ENCODE measurements at places on chromosomes 3 and 15.

DNA sequence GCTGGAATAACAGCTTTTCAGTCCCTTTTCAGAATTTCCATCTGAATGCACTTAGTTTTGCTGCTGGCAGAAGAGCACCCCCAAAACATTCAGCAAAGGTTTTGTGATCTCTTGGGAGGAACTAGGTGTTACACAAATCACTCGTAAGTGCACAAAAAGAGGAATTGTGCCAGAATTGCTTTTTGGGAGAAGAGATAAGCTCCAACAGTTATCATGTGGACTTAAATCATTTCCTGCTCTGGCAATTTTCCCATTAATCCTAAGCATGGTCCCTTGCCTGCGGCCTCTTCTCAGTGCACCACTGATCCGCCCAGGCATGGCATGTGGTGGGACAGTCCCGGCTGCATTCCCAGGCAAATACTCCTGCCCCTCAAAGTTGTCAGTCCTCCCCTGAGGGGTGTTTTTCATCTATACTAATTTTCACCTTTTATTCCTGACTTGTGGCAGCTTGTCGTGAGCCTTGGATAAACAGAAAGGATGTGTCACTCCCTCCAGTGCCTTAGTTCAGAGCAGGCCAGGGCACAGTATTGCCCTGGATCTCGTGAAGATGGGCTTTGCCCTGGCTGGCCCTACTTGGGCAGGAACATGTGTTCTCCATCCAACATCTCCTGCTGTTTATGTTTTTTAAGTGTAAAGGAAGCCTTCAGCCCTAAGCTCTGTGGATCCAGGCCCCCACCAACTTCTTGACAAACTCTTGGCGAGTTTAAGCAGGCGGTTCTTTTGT lies 44.6 kb upstream of the VILL start:
- DNase-seq = peak; percentile 80

DNA sequence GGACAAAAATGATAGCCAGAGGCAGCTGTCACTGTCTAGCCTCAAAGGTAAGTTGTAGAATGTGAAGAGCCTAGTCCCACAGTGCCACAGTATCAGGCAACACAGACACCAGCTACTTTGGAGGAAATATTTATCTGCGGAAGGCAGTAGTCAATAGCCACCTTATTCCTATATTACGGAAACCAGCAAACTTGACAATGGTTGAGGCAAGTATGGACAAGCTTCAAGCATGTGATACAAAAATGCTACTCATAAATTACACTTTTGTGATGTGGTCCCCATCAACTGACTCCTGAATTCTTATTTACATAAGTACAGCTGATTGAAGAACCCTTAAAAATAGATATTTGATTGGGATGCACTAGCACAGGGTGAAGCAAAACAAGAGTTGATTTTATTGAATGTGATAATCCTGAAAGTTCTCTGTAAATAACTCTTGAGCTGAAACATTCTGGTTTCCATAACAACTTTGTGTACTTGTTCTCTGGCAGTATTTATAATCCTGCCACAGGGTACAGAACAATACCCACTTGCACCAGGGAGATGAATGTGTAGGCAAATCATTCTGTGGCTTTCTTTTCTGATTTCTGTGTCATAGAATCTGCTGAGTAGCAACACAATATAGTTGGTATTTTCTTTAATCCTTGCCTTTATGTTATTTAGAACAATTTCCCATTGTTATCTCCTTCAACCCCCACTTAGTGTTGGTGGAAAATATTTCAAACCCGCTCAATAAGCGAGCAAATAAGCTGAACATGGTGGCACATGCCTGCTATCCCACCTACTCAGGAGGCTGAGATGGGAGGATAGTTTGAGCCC lies at the start of gene ANKUB1:
Gene ANKUB1, minus strand, starts transcription at position 103 of the 819 bp plus-strand sequence. CDS start 188 bp downstream, outside the sequence.
- no peak for DNase-seq

- no peak for DNase-seq
Observed at GRCh38 chr3:45272032-45272810, 46.1 kb upstream of the TMEM158 start.

DNA sequence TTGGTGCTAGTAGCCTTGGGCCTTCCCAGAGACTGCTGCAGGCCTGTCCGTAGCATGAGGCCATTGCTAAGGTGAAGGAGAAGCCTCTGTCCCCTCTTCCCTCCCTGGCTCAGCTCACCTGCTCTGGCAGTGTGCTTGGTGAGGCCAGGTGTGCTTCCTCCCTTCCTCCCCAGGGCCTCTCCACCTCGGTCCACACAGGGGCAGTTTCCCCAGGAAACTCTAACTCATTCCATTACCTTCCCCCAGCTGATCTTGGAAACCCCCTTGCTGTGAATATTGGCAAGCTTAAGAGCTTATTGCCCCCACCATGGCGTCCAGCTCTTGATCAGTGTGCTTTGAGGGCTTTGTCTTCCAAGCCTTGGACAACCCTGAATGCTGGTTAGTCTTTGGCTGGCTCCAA lies 52.7 kb downstream of the ZNF445 start:
- DNase-seq = no peak

DNA sequence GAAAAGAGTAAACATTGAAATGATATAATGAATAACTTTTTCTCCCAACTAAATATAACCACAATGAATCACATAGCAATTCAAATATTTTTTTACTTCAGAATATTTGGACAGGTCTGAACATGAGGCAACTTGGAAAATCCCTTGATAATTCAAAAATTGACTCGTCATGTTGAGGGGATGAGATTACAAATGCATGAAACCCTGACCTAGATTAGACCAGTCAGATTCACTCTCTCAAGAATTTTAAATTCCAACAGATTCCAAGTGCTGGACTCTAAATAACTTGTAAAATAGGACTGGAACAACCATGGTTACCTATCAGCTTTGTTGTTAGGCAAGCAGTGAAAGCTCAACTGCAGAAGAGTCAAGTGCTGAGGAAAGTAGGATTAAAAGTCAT lies 317.5 kb downstream of the GBE1 start:
- no peak for DNase-seq

GRCh38 chr15:64443747-64444621 lies 16.4 kb upstream of the ZNF609 start:
- peak; percentile 50 for DNase-seq

DNA sequence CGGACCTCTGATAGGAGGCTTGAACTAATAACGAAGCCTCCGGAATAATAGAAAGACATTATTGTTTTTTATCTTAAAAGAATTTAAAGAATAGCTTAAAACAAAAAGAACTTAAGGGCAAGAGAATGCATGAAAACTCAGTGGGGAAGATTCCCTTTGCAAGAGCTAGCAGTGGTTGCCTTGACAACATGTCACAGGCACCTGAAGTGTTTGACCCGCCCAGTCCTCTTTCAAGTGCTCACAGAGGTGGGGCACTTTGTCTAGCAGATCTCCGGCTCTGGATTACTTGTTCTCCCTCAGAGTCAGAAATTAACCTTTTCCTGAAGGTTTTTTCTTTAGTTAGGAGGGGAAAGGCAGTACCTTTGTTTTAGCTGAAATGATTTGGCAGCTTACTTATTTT lies 37.8 kb downstream of the LARS2 start:
- no peak for DNase-seq

DNA sequence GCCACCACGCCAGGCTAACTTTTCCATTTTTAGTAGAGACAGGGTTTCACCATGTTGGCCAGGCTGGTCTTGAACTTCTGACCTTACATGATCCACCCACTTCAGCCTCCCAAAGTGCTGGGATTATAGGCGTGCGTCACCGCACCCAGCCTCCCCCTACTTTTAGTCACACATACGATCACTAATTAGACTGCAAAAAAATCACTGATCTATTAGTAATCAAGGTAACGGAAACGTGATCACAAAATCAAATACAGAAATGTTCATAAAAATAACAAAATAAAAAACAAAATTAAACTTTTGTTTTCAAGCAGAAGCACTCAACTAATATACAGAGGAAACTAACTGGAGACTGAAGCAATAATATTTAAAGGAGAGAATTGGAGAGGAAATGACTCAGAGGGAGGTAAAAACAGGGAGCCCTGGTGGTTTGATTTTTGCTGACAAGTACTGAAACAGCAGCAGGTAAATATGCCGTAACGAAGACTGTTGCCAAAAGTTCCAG lies 4.6 kb downstream of the WDR53 start:
- no peak for DNase-seq

GRCh38 chr3:24060055-24060454 lies 115.0 kb downstream of the NR1D2 start:
- no peak for DNase-seq

DNA sequence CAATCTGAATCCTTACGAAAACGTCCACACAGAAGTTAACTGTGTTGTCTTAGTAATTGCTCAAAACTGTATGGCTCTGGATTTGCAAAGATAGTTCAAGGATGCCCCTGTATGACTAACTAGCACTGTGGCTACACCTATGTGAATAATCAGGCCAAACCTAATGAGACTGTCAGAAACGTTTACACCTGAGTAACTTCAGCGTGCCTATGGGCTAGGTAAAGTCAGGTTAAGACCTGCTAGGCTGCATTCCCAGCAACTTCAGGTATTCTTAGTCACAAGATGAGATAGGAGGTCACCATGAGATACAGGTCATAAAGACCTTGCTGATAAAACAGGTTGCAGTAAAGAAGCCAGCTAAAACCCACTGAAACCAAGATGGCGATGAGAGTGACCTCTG lies 87.8 kb upstream of the PLXND1 start:
- no peak for DNase-seq

- DNase-seq = no peak
Observed at GRCh38 chr3:108998436-108998835, 44.8 kb upstream of the GUCA1C start.

- no peak for DNase-seq
Observed at GRCh38 chr3:195584543-195584870, 767 bp upstream of the APOD start.

DNA sequence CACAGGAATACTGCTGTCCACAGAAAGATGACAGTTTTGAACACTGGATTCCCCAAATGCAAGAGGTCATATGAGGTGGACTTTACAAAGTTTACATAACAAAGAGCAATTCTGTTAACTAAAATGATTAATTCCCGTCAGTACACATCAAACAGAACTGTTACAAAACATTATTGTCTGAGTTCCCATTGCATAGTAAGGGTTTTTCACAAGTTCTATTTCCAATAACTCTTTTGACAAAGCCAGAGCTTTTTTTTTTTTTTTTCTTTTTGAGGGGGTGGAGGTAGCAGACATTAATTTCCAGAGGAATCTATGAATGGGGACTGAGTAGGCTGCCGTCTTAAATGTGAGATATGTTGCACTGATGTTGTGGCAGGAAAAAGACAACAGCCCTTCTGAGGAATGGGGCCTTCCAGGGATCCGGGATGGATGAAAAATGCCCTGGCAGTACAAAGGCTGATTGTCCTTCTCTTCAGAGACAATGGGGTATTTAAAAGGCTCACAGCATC lies 178.1 kb upstream of the KBTBD8 start:
- DNase-seq = no peak

GRCh38 chr15:70242951-70243685 lies 145.4 kb upstream of the TLE3 start:
- DNase-seq = no peak

DNA sequence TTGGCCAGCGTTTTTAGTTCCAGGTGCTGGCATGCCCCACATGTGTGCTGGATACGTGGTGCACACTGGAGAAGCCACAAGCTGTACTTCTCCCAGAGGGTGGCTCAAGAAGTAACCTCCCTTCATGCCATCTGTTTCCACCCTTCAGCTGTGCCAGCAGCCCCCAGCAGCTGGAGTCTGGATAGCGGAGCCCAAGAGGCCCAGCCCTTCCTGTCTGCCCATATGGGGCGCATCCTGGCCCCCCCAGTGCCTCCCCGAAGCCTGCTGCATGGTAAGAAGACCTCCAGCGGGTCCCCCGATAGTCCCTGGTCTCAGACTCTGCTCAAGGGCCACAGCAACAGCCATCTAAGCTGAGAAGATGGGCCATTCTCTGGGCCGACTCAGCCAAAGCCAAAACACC lies 5.8 kb upstream of the MANF start:
- no peak for DNase-seq

DNA sequence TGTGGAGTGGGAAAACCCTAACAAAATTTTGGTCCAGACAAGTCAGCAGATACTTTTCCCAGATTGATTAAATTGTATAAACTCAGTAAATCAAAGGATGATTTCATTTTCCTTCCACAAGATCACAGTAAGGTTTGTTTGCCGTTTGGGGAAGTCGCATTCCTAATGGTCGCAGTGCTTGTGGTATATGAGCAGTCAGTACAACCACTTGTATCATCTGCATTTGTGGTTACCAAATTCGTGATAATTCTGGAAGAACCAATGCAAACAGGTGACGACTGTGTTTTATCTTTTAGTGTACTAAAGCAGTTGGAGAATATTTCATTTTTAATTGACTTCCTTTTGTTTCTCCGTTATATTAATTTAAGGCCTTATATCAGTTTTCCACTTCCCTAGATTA lies 100.0 kb upstream of the CNTN6 start:
- no peak for DNase-seq

DNA sequence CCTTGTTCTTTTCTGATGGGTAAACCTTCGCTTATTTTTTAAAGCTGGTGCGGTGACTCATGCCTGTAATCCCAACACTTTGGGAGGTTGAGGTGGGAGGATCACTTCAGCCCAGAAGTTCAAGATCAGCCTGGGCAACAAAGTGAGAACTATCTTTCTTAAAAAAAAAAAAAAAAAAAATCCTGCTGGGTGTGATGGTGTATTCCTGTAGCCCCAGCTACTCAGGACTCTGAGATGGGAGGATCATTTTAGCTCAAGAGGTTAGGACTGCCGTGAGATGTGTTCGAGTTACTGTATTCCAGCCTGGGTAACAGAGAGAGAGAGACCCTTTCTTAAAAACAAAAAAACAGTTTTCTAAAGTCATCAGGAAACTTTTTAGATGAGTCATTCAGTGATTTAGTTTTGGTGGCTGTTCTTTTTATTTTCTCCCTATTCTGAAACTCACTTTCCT lies 37.7 kb downstream of the SLMAP start:
- no peak for DNase-seq

- no peak for DNase-seq
Observed at GRCh38 chr3:161035711-161036110, 69.4 kb downstream of the B3GALNT1 start.

- no peak for DNase-seq
Observed at GRCh38 chr3:46609944-46610722, 2.2 kb upstream of the FAM240A start.

DNA sequence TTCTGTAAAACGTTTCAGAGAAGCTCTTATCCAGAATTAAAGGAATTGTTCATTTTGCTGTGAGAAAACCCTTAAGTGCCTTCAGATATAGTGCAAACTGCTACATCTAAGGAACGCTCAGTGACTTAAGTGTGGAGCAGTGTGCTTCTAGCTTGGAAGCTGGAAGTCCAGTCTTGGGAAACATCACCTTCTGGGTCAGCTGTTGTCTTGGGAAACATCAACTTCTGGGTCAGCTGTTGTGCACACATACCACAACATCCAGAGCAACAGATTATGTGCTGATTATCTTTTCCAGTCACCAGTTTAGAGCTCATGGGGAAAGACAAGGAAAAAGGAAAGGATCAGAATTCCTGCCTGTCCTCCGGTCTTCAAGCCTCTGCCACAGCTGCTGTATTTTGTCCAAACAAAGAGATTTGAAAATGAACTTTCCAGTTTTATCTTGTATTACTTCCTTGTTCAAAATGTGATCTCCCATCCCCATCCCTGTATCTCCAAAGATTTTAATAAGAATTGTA lies 713.6 kb downstream of the NSUN3 start:
- no peak for DNase-seq
